Epithelial cell of proximal tubule (primary cell): ENCODE measurements at places on chromosomes 5 and 9. TPM values are rescaled to one million over a fixed set of nuclear protein-coding genes. Genes with fewer than 3 reads are reported as not detected.

The OR1J2 gene
- not detected in 2 replicates for total RNA-seq

The NRARP gene
- 2.2 and 4.9 TPM in 2 replicates for total RNA-seq

The PPP2R2B gene
- total RNA-seq: 1.1 and 3.9 TPM in 2 replicates

The GPR107 gene
- total RNA-seq: 13.5 and 15.8 TPM in 2 replicates

The FAM169A gene
- total RNA-seq: 8.9 and 11.1 TPM in 2 replicates

The KCNV2 gene
- not detected in 2 replicates for total RNA-seq

The FUBP3 gene
- total RNA-seq: 22.7 and 32.3 TPM in 2 replicates

The SCGB3A2 gene
- not detected in 2 replicates for total RNA-seq

The SPATA31C1 gene
- total RNA-seq: 0.14 TPM in 1 of 2 replicates, not detected in the other

The FBXW5 gene
- total RNA-seq: 124 and 149 TPM in 2 replicates
